Suppressor macrophage treated with lipopolysaccharide for 1 hour (primary cell): ENCODE measurements at places on chromosomes 5 and 9.

DNA sequence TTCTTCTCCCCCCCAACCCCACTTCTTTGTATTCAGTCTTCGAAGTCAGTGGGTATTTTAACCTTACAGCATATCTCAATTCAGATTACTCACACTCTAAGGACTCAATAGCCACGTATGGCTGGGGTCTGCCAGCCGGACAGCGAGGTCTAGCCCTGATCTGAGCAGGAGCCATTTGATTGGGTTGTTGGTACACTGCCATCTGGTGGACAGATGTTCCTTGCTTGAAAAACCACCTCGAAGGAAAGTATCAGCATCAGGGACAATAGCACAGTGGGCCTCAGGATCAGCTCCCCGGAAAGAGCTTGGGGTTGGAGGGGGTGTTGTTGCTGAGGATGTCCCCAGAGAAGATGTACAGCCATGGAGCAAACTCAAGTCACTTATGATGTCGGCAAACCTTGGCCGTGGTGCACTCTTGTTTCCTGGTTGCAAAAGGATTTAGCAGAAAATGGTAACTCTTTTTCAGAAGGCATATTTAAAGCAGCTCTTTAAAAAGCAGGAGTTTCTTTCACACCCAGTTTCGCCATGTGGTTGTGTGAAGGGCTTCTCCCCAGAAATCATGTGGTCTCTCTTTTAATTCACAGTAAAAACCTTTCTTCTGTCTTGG, 31.7 kb upstream of the KCNMB1 start:
- DNase-seq: peak; percentile 89

DNA sequence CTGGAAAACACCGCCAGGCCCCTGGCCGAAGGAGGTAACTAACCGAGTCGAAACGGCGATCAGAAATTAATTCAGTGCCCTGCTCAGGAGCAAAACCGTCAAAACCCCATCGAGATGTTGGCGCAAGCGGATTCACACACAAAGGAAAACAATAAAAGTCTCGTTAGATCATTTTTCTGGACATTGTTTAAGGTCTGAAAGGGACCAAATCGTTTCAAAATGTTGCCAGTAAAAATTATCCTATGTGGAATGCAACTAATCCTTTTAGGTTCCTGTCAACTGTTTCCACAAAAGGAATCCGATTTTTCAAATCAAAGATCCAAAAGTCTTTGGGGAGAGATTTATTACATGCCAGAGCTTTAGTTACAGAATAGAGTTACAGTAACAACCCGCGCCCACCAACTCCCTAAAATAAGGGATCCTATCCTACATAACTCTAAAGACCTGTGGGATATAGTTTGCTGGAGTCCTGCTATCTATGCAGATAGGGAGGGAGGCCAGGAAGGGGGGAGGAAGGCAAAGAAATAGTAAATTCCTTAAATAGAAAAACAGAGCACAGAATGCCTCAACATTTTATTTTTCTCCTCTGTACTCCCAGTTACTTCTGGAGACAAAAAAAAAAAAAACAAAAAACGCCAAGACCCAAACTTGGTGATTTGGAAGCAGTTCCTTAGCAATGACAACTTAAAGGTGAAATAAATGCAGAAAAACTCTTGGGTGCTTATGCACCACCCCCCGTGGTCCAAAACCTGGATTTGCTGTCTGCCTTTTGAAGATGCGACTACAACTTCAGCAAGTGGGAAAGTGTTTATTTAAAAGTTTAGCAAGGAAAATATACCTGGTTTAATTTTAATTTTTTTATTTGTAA, 10.6 kb downstream of the FOXD1 start:
- DNase-seq: no peak

DNA sequence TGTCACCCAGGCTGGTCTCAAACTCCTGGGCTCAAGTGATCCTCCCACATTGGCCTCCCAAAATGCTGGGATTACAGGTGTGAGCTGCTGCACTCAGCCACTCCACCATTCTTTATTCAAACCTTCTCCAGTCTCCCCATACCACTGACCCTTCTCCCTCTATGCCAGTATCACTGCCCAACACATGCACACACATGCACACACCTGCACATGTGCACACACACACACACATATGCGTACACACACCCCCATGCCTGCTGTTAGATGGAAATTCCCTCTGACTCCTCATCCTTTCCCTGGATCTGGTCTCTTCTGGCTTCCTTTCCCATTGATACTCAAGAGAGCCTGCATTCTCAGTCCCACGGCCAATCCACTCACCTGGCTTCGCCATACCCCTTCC, 170.0 kb downstream of the CRB2 start:
- DNase-seq: no peak

GRCh38 chr5:36422952-36423351, 121.2 kb upstream of the RANBP3L start:
- peak; percentile 12 for DNase-seq

DNA sequence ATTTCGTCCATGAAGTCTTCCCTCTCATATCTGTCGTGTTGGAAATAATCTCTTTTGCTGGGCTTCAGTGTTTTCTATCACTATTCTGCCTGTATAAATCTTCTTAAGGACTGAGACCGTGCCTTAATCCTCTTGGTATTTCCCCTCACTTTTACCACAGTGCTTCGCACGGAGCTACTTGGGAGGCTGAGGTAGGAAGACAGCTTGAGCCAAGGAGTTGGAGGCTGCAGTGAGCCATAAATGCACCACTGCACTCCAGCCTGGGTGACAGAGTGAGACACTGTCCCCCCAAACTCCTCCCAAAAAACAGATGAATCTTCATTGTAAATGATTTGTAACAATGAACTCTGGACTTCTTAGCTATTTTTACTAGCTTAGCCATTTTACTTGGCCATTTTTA, 57.8 kb downstream of the PHAX start:
- DNase-seq: no peak

- DNase-seq: peak; percentile 70
Observed at GRCh38 chr5:147805030-147805454, 22.5 kb upstream of the JAKMIP2 start.

- DNase-seq: no peak
Observed at GRCh38 chr5:149822301-149822700, 92.2 kb downstream of the PPARGC1B start.

DNA sequence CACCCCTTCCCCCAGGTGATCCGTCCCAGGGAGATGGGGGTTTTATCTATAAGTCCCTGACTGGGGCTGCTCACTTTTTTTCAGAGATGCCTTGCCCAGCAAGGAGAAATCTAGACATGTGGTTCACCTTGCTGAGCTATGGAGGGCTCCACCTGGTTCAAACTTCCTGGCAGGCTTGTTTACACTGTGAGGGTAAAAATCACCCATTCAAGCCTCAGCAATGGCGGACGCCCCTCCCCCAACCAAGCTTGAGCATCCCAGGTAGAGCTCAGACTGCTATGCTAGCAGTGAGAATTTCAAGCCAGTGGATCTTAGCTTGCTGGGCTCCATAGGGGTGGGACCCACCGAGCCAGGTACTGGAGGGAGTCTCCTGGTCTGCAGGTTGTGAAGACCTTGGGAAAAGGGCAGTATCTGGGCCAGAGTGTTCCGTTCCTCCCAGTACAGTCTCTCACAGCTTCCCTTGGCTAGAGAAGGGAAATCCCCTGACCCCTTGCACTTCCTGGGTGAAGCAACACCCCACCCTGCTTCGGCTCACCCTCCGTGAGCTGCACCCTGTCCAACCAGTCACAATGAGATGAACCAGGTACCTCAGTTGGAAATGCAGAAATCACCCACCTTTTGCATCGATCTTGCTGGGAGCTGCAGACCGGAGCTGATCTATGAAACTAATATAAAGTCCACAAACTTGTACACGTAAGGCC, 231.7 kb downstream of the CTNND2 start:
- peak; percentile 21 for DNase-seq

DNA sequence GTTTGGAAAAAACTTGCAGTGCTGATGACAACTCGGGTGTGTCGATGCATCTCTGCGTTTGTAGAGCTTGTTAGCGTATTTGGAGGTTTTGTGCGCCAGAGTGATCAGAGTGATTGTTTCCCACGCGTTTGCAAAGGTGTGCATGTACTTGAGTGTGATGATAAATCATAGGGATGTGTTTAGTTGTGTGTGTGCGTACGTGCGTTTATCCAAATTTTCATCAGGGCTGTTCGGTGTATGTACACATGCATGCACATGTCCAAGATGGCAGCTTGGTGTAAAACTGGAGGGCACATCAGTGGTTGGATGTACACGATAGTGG, 248 bp upstream of the C1QTNF2 start:
- DNase-seq: no peak

- DNase-seq: no peak
Observed at GRCh38 chr5:88656221-88656950, 226.6 kb downstream of the MEF2C start.

DNA sequence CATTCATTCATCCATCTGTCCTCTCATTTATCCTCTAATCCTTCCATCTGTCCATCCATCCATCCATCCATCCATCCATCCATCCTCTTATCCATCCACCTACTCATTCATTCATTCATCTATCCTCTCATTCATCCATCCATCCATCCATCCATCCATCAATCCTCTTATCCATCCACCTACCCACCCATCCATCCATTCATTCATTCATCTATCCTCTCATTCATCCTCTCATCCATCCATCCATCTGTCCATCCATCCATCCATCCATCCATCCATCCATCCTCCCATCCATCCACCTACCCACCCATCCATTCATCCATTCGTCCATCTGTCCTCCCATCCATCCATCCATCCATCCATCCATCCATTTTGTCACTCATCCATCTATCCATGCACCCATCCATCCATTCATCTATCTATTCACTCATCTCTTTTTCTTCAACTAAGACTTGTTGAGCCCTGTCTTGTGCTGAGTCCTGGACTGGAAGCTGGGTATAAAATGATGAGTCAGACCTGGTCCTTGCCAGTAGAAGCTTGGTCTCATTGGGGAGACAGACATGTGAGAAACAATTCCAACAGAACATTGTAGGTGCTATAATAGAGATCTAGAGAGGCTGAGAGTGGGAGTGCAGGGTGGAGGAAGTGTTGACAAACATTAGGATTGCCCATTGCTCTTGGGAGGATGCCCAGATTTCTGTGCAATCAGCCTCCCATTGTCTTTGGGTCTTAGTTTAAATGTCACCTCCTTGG, 55.0 kb upstream of the IER5L start:
- DNase-seq: peak; percentile 64

- no peak for DNase-seq
Observed at GRCh38 chr9:110746211-110746930, 77.8 kb downstream of the MUSK start.

DNA sequence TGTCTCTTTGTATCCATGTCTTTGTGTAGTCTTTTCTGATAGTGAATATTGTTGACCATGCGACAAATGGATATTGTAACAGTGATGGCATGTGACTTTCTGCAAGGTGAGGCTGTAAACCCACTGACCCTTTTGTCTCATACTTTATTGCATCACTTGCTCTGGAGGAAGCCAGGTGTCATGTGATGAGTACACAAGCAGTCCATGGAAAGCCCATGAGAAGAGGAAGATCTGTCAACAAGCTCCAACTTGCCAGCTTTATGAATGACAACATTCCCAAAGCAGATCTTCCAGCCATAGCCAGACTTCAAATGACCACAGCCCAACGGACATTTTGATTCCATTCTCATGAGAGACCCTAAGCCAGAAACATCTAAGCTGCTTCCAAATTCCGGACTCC, 450.1 kb upstream of the ACTBL2 start:
- peak; percentile 4 for DNase-seq

DNA sequence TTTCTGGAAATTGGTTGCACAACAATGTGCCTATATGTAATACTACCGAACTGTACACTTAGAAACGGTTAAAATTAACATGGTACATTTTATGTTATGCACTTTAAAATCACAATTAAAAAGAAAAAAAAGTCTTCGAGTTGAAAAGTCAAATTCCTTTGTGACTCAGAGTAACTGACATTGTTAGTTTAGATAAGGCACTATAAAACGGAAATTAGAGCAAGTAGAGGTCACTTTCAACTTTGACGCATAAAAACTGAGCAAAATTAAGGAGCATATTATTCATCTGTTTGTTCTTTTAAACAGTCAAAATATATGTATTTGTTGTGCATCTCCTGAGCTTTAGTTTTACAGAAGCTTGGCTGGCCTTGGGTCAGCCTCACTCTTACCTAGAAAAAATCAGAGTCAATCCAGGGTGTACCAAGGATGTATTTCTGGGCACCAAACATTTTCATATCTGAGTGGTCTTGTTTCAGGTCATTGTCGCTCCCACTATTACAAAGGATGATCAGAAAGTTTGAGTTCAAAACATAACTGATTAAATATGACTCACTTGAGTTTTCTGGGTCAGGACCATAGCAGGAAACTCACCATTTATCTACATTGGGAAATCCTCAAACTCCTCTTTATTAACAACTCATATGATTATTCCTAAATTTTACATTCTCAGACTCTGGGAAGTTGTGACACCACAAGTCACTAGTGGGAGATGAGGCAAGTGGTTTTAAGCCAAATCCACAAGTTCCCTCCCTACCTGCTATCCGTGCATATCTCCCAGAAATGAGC, 160.6 kb downstream of the CCDC192 start:
- no peak for DNase-seq
